Skeletal muscle cell (primary cell): ENCODE measurements at places on chromosomes 5 and 9.

GRCh38 chr5:172319708-172320441 is 36.3 kb upstream of the UBTD2 start:
- no peak for DNase-seq

GRCh38 chr9:5563886-5564285 is 53.6 kb downstream of the PDCD1LG2 start:
- DNase-seq: no peak

DNA sequence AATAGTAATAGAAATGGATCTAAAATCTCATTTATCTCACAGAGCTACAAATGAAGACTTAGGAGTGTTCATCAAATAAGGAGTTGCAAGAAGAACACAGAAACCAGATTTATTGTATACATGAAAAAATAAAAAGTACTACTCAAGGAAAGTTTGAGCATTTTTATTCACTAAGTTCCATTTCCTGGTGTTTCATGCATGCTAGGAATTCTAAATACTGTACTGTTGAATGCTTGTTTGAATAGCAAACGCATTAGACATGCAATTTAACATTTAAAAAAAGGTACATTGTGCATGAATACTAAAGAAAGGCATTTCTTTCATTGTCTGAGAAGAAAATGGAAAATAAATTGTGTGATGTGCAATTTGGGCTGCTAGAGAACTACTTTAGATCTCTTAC is 52.1 kb downstream of the C6 start:
- DNase-seq: no peak

- DNase-seq: no peak
Measured at GRCh38 chr9:84991514-84991870, 322.0 kb downstream of the NTRK2 start.

- no peak for DNase-seq
Measured at GRCh38 chr9:133944746-133945135, 47.4 kb downstream of the VAV2 start.

DNA sequence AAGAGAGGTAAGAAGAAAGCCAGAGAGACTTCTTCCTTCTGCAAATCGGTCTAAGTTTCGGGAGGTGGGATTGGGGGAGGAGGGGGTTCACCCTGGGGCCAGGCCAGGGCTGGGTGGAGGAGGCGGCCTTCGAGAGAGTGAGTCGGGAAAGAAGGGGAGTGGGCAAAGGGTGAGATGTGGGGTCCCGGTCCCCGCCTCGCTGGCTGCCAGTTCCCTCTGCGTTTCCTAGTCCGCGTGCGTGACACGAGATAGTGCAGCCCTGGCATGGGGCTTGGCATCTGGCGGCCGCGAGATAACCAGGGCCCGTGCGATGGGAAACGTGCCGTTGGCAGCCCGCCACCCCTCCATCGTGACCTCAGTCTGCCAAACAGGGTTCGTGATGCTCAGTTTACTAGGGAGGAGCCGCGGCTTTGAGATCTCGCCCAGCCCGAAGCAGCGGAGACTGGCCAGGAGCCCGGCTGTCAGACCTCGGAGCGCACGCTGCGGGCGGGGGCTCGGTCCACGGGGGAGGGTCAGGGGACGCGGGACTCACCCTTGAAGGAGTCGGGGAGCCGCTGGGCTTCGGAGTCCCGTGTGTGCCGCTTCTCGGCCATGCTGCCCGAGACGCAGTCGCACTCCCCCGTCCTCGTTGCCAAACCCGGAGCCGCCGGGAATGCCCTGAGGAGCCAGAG is at the start of gene STOM:
Gene STOM (minus strand): TSS at position 656 of the 671 bp plus-strand sequence. CDS start 63 bp downstream, at position 593.
- DNase-seq: no peak

GRCh38 chr9:26523577-26523976 is 369.0 kb downstream of the CAAP1 start:
- DNase-seq: no peak

DNA sequence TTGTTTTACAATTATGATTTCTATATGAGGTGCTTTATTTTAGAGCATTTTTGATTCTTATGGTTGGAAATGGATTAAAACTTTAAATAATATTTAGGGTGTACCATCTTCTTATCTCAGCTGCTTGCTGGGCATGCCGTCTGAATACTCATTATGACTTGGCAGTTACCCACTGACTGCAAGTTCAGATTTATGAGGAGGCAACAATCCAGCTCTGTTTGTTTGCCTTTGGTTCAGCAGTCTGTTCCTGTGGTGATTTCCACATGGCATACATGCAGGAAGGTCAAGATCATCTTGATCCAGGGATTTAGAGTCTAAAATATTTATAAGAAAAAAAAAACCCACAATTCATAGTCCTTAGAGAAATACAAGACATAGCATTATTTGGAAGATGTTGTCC is 1254.5 kb upstream of the NUDT12 start:
- no peak for DNase-seq
